ENCODE measurements at places on chromosomes 11 and 22. TPM values are rescaled to one million over a fixed set of nuclear protein-coding genes. Genes with fewer than 3 reads are reported as not detected.

The TMEM191B gene
- not detected for total RNA-seq

The KIAA1671 gene
- total RNA-seq, result 33.9 TPM

DNA sequence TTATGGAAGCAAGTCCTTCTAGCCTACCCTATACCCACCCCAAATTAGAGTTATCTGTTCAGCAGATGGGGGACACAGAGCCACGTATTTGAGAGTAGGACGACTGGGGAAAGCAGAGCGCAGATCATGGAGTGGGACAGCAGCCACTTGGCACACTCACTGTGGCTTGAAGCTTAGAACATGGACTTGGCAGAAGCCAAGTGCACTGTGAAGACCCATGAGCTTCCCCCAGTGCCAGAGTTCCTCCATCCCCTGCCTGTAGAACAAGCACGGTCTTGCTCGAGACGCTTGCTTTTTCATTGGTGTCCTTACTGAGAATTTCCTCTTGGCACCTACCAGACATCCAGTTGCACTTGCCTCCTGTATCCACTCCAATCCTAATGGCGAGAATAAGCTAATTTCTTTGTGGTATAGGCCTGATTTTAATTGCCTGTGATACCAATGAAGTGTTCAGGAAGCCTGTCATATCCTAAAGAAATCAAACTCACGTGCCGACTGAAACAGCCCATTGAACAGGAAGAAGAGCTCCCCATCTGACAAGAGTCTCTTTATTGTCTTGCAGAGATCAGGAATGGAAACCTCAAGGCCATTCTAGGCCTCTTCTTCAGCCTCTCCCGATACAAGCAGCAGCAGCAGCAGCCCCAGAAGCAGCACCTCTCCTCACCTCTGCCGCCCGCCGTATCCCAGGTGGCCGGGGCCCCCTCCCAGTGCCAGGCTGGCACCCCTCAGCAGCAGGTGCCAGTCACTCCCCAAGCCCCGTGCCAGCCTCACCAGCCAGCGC lies 166.9 kb downstream of the NAV2 start:
- no peak for DNase-seq

DNA sequence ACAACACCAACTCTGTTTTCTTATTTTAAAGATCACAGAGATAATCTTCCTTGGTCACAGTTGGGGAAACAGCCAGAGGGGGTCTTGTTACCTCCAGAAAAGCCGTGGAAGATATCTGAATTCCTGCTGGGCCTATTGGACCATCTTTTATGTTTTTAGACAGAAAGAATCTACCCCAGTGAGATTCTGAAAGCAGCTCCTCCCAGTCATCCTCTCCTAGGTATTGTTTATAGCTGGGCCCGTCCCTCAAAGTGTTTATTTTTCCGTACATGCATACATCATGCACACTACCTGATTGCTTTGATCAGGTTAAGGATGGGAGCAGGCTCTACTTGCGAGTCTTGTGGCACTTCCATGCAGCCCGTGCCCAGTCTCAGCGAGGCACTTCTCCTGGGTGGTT lies 742.4 kb downstream of the NTM start:
- DNase-seq, result no peak

Measured in adrenal gland (tissue), 19 donors.